KBM-7 (cell line): ENCODE measurements at places on chromosomes 12 and 14.

GRCh38 chr12:12519354-12519998, 43.2 kb downstream of the DUSP16 start:
- no peak for DNase-seq

DNA sequence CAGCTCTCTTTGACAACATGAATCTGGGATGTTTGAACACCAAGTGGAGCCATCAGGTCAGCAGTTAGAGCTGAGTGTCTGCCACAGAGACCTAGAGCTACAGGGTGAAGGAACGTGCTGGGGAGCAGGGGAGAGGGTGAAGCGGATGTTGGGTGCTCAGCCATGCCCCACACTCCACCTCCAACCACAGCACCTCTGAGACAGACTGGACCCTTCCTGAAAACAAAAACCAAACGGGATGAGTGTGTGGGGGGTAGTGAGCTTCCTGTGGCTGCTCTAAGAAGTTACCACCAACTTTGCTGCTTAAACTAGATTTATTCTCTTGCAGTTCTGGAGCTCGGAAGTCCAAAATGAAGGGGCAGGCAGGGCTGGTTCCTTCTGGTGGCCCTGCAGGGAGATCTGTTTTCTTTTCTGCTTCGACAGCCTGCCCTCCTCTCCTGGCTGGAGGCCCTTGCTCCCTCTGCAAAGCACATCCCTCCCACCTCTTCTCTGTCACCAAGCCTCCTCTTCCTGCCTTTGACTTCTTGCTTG, 5.6 kb upstream of the GOLGA3 start:
- DNase-seq: no peak

- no peak for DNase-seq
Measured at GRCh38 chr14:33933386-33933933, 17.4 kb downstream of the EGLN3 start.

DNA sequence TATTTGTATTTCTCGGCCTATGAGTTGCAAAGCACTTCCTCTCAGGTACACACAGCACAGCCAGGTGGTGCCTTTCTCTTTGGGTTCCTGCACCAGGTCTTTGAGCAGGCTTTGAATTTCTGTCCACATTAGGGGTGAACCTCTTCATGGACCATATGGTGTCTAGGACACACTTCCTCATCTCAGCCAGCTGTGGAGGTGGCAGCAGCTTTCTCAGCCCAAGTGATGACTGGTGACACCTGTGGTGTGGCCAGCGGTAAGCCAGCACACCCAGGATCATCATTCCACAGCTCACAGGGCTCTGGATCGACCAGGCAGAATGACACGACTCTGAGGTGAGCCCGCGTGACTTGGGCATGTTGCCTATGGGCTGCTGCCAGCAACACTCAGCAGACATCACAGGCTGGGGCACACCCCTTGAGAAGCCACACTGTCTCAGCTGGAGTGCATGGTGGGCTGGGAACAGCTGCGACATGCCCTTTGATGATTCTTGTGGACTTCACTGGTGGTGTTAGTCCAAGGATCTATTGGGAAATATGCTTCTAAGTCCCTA, 36.8 kb downstream of the SLC5A8 start:
- DNase-seq: no peak

DNA sequence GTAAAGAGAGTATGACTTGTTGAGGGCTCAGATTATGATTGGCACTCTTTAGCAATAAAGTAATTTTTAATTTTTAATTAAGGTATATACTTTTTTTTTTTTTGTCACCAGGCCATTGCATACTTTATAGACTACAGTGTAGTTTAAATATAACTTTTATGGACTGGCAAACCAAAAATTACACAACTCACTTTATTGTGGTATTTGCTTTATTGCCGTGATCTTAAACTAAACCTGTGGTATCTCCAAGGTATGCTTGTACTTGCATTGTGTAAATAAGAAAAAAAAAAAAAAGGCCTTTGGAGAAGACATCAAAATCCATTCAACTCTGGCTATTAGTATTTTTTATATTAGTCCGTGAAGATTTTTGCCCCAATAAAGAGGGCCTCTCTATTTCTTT, 646.7 kb upstream of the FOXG1 start:
- no peak for DNase-seq
